SHP77 (cell line): ENCODE measurements at places on chromosomes 2 and 18.

DNA sequence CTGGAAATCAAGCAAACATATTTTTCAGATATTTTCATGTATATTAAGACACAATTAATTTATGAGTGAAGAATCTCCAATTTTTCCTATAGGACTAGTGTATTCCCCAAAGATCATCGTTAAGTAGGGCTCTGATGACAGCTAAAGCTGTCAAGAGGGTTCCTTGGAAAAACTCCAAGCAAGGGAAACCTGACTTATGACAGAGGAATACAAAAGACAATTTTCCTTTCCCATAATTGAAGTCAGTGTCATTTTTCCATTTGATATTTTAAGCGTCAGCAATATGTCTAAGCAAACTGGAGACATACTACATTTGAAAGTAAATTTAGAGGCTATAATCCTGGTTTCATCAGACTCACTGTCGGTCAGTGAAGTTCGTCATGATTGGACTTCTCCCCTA, 36.1 kb downstream of the RIT2 start:
- DNase-seq, result no peak

- no peak for DNase-seq
Measured at GRCh38 chr2:58107803-58108710, 61.5 kb downstream of the VRK2 start.

- DNase-seq, result peak; percentile 10
Measured at GRCh38 chr2:241858206-241859016, at the start of gene PDCD1. Gene PDCD1, minus strand, starts transcription at chr2:241858894. Its CDS starts 56 bp downstream, at chr2:241858838.

GRCh38 chr2:181682795-181683517, 2.6 kb upstream of the NEUROD1 start:
- DNase-seq, result no peak

- DNase-seq, result no peak
Measured at GRCh38 chr2:6081955-6082624, 389.9 kb downstream of the SOX11 start.

DNA sequence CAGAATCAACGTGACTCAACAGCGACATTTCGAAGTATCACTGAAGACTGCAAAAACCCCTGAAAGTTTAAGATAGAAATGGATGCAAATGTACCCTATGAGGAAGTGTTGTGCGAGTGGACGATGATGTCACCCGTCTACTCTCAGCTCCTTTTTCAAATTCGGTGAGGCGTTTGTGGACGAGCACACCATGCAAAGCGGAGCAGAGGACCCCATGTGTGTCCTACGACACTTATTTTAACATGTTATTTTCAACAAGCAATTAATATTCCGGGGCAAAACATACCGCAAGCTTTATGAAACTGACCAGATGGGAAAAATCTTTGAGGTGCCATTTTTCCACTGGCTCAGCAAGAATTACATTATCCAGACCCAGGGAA, 2.0 kb downstream of the PXDN start:
- DNase-seq, result no peak

- no peak for DNase-seq
Measured at GRCh38 chr2:64192125-64192479, 47.9 kb upstream of the PELI1 start.

- DNase-seq, result no peak
Measured at GRCh38 chr2:133737242-133737993, 169.2 kb upstream of the NCKAP5 start.

- no peak for DNase-seq
Measured at GRCh38 chr18:42559069-42559690, 556.3 kb downstream of the RIT2 start.

DNA sequence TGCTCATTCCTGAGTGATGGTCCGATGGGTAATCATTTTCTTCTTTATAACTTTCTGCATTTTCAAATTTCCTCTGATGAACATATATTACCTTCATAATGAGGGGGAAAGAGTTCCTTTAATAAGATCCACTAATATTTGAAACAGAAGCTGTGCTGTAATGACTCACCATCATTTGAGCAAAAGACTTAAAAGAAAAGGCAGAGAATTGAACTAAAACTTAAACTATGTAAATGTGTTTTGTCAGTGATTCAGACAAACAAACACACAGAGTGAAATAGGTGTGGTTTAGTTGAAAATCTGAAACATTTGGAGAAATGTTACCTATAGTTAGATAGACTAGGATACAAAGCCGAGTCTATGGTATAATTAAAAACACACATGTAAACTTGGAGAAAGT, 209.6 kb downstream of the STK39 start:
- DNase-seq, result no peak

GRCh38 chr2:44533508-44533907, 171.8 kb downstream of the CAMKMT start:
- no peak for DNase-seq

GRCh38 chr2:105864262-105864661, 119.5 kb downstream of the NCK2 start:
- DNase-seq, result no peak
